HCEC 1CT (cell line): ENCODE measurements at places on chromosomes 2 and 18.

DNA sequence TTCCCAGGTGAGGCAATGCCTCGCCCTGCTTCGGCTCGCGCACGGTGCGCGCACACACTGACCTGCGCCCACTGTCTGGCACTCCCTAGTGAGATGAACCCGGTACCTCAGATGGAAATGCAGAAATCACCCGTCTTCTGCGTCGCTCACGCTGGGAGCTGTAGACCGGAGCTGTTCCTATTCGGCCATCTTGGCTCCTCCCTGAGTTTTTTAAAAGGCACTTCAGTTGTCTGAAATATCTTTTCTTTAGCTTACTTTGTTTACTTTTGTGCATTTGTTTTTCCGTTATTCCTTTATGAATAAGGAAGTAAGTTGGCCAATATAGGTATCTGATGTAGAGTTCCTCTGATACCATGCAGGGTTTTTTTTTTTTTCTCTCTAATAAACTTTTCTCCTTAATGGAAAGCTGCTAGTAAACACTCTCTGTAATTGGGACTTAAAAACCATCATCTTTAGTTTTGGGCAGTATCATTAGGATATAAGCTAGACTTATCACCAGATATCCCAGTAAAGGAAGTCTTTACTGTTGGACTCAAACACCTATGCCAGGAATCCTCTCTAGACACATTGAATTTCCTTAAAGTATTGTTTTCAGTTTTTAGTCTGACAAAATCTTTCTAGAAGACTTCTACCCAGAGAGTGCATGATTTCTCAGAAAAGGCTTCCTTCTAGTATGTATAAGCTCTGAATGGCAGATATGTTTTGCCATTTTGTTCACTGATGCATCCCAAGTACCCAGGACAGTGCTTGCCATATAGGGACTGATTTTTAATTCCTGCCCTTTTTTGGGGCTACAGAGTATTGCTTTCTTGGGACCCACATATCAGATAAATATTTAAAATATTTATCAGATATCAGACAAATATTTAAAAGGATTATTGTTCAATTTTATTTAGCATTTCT is 35.8 kb upstream of the DYSF start:
- no peak for DNase-seq

DNA sequence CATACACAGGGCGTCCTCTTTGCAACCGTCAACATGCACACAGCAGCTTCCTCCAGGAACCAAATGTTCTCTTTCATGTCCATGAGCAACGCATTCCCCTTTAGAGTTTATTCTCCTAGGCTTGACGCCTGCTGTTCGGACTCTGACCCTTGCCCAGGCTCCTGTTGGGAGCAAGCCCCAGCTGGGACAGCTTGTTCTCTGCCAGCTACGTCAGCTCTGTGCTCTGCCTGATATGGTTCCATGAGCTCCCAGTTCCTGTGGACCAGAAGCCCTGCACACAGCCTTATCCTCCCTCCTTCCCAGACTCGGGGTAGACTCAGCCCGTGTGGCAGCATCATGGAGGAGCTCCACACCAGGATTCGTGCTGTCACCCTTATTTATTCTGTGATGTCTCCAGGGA is 253.1 kb upstream of the PXDN start:
- DNase-seq, result no peak

GRCh38 chr2:7900593-7900992 is 781.3 kb upstream of the ID2 start:
- no peak for DNase-seq

- DNase-seq, result no peak
Measured at GRCh38 chr2:86107031-86107430, 996 bp downstream of the PTCD3 start.

DNA sequence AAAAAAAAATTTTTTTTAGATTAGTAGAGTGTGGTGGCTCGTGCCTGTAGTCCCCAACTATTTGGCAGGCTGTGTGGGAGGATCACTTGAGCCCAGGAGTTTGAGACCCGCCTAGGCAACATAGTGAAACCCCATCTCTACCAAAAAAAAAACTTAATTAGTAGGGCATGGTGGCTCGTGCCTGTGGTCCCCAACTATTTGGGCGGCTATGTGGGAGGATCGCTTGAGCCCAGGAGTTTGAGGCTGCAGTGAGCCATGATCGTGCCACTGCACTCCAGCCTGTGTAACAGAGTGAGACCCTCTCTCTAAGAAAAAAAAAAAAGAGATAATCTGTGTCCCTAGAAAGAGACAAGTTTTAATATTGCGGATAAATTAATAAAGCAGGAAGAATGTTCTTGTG is 8.8 kb downstream of the GPR55 start:
- no peak for DNase-seq

DNA sequence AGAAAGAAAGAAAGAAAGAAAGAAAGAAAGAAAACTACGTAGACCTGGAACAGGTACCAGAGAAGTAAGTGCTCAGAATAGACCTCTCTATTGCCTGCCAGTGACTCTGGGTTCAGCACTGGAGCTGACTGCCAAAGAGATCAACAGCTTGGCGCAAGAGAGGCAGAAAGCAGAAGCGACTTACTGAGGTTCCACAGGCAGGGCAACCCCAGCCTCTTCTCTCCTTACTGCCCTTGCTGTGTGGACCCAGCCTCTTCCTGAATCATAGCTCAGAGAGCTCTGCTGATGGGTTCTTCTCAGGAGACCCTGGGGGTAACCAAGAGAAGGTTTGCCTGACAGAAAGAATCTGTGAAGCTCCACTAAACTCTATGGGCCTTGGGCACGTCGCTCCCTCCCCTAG is 7.1 kb downstream of the CAPN13 start:
- DNase-seq, result no peak

GRCh38 chr18:66674286-66674685 is 70.4 kb upstream of the CDH19 start:
- DNase-seq, result no peak

- DNase-seq, result no peak
Measured at GRCh38 chr2:148954536-148954935, 79.5 kb downstream of the KIF5C start.

DNA sequence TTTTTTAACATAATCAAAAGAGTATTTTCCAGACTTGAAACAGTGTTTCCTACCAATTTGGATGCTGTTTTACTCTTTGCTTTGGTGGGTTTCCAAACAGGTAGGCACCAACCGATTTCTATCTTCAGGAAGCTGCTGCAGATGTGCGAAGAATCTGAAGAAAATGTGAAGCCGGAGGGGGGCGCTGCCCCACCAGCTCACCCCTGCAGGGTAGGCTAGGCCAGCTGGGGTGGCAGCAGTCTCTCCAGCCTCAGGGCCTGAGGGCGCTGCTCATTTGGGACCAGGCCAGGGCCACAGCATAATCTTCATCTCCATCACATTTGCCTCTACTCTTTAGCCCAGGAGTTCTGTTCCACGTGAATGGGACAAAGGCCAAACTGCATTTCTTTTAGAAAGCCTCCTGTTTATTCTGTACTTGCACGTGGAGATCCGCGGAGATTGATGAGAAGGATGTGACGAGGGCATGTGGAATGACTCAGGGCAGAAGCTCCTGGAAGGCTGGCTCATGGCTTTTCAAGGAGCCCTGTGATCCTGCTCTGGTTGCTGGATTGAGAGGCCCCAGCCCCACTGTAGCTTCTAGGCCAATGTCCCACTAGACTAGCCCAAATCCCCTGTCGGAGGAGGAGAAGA is 84.2 kb upstream of the FAM136A start:
- DNase-seq, result no peak

DNA sequence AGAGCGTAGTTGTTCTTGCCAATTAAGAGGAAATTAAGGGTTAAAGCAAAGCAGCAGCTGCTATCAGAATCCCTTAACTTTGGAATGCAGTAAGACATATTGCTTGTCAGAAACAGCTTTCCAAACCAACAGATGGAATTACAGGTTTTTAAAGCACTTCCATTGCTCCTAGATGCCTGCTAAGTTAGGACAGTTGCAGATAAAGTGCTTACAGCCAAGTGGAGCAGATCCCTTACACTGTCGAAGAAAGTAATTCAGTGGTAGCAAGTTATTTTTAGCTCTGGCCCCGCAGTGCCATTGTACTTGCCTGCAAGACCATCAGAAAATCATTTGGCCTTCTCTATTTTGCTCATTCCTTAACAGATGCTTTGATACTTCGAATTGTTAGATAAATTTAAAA is 5.4 kb downstream of the PDK1 start:
- no peak for DNase-seq

DNA sequence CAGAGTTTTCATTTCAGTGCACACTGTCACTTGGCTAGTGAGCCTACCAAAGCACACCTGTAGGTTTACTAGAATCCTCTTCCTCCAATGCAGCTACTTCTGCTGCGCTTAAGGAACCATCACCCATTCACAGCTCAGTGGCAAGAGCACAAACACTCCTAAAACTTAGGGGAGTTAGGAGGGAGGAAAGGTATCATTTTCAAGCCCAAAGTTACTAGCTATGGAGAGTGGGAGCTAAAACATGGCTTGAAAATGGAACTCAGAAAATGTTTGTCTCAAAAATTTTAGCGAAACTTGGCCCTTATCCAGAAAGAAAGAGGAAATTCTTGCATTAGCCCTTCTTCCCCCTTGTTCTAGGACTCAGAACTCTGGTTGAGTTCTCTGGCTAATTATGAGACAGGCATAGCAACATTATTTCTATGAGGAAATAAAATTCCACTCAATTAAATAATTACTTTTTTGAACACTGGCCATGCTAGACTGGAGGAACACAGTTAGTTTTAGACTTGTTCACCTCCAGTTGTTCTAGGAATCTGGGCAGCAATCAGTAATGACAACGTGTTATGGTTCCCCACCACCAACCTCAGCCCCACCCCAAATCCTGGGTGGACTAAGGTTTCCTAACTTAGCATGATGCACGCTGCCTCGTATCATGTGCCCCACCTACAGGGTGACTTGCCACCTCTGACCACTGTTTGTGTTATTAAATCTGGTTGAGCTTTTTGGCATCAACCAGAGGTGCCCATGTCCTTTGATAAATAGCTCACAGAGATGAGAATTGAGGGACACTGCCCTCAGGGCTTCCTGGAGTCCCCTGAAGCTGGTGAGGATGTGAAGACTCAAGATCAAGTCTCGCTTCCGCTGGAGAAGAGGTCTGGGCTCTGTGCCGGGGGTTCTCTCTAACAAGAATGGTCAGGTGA is 32.8 kb downstream of the LPIN2 start:
- DNase-seq, result no peak

DNA sequence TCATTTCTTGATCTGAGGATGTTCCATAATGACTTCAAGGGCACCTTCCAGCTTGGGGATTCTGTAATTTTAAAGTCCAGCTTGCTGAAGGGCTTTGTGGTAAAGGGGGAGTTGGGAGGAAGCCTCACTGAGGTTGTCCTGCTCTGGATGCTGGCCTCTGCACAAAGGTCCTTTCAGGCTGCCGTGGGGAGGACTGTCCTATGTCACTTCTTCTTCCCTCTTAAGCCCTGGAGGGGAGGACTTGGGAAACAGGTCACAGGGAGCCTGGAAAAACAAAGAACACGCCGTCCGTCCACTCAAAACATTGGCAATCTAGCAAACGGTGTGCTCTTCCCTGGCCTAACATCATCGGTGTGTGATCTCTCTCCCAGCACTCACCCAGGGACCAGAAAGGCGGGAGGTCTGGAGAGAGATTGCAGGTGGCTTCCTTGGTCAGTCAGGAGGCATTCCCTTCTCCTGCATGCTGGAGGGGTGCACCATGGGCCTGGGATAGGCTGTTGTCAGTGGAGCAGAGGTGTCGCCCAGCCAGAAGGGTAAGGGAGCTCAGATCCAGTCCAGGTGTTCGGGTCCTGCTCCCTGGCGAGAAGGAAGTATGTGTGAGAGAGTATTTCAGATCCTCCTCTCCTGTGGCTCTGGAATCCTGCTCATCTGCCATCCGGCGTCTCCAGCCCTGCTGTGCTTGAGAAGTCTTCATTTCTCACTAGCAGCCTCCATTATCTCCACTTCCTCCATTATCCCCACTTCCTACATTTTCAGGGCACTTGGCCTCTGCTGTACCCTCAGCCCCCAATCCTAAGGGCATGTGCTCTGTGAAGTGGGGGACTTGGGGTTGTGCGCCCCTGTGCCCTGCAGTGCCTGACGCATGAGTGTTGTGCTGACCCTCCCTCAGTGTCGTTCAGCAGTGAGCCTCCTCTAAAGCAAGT is 20.1 kb downstream of the ASAP2 start:
- DNase-seq, result no peak

DNA sequence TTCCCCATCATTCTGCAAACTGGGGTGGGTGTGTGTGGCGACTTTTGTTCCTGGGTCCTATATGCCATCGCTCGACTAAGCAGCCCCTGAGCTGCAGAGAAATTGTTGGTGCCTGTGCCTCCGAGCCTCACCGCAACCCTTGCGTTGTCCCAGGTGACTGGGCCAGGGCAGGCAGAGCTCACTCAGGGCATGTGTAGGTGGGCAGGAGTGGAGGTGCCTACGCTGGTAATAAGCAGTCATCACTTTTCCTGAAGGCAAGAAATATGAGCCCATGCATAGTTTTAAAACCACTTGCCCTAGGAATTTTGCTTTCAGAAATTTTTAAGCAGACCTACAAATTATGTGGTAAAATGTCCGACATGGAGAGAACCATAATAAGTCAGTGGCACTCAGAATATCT is 197.8 kb downstream of the SMAD7 start:
- no peak for DNase-seq

DNA sequence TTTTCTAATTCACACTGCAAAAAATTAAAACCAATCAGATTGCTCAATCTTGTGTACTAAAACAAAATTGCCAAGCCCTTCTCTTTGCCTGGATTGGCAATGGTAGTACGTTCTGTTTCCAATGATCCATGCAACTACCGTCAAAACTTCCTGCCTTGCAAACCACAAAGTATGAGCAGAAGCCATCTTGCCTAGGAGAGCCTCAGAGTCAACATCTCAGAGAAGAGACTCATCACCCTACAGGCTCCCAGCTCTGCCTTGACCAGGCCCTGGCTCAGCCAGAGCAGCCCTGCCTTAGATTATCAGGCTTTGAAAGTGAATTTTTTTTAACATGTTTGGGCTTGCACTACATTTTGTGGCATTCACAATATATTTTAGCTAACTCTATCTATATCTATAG is 574.1 kb downstream of the SATB2 start:
- DNase-seq, result peak; percentile 30

DNA sequence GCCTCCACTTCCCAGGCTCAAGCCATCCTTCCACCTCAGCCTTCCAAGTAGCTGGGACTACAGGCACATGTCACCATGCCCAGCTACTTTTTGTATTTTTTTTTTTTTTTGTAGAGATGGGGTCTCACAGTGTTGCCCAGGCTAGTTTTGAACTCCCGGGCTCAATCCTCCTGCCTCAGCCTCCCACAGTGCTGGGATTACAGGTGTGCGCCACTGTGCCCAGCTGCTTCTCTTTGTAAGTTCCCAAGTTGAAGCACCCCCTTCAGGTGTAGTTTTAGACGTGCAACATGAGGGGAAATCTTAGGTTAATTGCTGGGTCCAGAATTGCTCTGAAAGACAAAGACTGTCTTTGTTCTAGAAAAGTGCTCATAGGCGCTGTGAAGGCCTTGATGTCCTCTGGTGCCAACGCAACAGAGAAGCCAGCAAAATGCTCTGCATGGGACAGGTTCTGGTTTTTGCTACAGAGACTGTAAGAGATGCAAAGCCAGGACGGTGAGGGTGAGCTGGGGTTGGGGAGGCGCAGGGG is 46.6 kb downstream of the RRM2 start:
- DNase-seq, result no peak

- DNase-seq, result peak; percentile 12
Measured at GRCh38 chr2:197191177-197191939, 119.2 kb downstream of the ANKRD44 start.
